ENCODE measurements at places on chromosomes 7 and 10.

GRCh38 chr7:124915242-124915641, 14.4 kb downstream of the POT1 start:
- no peak for DNase-seq

DNA sequence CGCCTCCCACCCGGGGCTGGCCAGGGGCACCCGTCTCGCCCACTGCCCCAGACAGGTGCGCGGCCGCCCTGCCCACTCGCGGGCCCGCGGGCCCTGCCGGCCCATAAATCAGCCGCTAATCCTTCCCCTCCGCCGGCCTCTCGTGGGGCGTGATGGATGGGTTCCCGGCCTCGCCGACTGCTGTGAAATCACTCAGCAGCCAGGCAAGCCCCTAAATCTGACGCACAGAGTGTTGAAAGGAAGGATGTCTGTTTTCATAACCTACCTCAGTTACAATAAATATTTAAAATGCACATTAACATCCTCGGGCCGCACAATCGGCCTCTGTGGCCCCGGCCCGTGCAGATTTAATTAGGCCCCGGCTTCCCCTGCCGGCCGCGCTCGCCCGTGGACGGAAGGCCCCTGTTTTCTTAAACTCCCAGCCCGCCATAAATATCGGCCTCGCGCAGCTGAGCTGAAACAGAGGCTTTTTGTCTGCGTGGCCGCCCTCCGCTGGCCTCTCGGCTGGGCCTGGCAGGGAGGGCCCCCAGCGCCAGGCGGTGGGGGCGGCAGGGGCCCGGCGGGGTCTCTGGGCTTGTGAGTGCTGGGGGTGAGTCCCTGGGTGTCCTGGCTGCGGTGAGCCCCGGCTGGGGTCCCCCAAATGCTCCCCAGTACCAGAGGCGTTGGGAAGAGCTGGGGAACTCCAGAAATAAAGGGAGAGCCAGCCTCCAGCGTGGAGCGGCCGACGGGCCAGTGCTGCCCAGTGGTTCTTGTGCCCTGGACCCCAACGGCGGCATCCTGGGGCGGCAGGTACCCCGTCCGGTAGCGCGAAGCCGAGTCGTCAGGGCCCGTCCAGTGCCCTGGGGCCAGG, 90.7 kb downstream of the UNCX start:
- DNase-seq: no peak

DNA sequence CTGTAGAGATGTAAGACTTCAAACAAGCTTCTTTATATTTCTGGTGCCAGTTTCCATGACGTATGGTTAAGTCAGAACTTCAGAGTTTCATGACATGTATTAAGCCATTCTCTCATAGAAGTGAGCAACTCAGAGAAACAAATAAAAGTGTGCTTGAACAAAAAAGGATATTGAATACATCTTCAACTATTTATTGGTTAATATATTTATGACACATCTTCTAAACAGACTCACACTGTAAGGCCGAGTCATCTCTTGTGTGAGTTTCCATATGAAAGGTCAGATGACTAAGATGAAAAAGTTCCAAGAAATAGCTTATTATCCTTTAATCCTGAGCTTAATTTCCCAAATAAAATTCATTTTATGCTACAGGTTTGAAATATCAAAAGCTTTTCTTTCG, 105.5 kb upstream of the CSTF2T start:
- no peak for DNase-seq

GRCh38 chr10:3494131-3494837, 290.7 kb downstream of the KLF6 start:
- DNase-seq: no peak

DNA sequence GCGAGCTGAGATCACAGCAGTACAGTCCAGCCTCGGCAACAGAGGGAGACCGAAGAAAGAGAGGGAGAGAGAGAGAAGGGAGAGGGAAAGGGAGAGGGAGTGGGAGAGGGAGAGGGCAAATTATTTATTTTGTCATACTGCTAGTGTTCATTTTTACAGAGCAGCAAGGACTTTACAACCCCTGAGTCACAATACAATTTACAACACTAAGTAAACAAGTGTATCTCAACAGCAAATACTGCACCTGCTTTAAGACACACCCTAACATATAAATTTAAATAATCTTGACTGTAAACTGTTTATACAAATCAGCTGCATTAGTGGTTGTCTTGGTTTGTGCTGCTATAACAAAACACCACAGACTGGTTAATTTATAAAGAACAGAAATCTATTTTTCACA, 27.2 kb downstream of the HTR5A start:
- DNase-seq: no peak

DNA sequence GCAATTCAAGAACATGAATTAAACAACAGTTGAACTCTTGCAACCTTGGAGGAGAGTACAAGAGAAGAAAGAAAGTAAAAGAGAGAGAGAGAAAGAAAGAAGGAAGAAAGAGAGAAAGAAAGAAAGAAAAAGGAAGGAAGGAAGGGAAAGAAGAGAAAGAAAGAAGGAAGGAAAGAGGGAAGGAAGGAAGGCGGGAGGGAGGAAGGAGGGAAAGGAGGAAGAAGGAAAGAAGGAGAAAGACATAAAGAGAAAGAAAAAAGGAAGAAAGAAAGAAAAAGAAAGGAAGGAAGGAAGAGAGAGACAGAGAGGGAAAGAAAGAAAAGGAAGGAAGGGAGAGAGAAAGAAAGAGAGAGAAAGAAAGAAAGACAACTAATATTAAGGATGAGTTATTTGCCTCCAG, 1106.7 kb downstream of the TYW1 start:
- DNase-seq: no peak

- DNase-seq: no peak
These were observed 121.9 kb downstream of the USP6NL start for GRCh38 chr10:11489591-11489990.

- no peak for DNase-seq
These were observed 73.2 kb upstream of the KLF6 start for GRCh38 chr10:3858051-3858845.

DNA sequence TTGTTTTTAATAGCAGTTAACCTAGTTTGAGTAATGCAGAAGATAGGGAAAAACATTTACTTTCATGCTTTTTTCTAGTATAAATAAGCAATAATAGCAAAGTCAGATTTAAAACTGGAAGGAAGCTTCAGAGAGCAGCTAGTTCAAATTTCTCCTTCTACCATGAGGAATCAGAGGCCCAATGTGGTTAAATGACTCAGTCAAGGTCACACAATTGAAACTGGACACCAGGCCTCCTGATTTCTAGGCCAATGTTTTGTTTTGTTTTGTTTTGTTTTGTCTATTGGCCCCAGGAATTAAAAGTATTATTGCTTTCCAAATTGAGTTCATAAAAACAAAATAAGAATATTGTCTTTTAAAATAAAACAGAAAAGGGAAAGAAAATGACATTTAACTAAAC, 122.3 kb downstream of the TRIL start:
- DNase-seq: no peak

GRCh38 chr10:78457804-78458482, 424.3 kb downstream of the RPS24 start:
- DNase-seq: no peak

DNA sequence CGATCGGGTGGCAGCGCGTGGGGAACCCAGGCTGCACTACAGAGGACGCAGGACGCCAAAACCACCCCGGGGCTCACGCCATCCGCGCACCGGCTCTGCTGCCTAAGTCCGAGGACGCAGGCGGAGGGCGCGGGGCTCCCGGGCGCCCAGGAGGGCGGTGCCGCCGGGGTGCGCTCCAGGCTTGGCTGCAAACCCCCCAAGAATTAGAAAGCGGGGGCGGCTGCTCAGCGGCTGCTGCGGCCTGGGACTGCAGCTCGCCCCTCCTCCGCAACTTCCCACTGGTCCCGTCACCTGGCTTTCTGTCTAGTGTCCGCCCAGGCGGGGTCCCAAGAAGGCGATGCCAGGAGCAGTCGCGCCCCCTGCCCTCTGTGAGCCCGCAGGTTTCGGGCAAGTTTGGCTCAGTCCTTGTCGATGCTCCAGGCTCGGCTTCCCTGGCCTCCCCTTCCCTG, 1.7 kb upstream of the POU6F2 start:
- no peak for DNase-seq

DNA sequence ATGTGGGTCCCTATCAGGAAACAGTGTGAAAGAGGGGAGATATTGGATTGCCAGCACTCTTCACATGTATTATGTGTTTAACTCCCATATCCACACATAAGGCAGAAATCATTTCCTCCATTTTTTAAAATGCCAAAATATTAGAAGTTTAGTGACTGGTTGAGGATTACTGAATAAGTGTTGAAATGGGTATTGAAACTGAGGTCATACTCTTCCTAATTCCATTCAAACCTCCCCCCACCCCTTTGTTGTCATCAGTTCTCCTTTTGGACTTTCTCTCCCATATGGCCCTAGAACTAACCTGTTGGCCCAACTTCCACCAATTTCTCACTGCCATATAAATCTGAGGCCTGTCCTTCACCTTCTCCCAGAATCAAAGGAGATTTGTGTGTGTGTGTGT, 81.6 kb downstream of the EVX1 start:
- DNase-seq: no peak

GRCh38 chr7:41096917-41097316, 606.0 kb downstream of the INHBA start:
- DNase-seq: no peak

DNA sequence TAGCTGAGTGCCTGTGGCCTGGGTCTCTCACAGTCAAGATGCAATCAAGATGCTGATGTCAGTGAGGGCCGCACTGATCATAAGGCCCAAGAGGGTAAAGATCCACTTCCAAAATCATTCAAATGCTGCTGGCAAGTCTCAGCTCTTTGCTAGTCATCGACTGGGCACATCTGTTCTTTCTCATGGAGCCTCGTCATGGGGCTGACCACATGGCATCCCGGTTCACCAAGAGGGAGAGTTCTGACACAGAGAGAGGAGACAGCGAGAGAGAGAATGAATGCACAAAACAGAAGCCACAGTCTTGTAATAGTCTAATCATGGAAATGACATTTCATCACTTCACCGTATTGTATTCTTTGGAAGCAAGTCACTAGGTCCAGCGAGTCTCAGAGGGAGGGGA, 1067.5 kb upstream of the C7orf33 start:
- no peak for DNase-seq

- no peak for DNase-seq
These were observed 25.3 kb downstream of the IKZF1 start for GRCh38 chr7:50329775-50330174.

DNA sequence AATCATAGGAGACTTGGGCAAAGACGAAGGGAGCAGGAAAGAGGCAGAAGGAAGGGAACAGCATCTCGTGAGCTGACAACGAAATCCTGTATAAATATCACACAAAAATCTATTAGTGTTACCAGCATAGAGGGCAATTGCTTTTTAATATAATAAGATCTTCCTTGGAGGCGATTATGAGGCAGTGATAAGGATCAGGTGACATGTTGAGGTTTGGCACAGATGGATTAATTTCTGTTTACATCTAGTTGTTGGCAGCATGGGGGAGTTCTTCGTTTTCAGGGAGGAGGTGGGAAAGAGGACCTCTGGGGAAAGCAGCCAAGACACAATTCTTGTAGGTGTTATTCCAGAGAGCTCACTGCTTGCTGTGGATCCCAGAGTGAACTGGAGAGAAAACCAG, 163.8 kb downstream of the PLXNA4 start:
- DNase-seq: no peak

GRCh38 chr10:113578773-113579172, 25.9 kb downstream of the HABP2 start:
- no peak for DNase-seq

DNA sequence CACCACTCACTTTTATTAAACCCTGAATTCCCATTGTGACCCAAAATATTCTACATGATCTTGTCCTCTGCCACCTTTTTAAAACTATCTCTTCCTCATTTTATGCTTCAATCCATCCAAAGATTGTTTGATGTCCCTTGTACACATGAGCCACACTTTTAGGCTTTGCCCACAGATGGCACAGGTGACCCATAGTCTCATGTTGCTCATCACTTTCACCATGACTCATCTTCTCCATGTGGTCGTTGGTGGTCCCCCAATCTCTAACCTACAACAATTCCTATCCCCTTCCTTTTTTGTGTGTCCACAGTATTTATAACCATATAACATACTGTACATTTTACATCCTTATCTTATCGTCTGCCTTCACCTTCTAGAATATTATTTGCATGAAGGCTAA, 271.5 kb upstream of the ZWINT start:
- no peak for DNase-seq

DNA sequence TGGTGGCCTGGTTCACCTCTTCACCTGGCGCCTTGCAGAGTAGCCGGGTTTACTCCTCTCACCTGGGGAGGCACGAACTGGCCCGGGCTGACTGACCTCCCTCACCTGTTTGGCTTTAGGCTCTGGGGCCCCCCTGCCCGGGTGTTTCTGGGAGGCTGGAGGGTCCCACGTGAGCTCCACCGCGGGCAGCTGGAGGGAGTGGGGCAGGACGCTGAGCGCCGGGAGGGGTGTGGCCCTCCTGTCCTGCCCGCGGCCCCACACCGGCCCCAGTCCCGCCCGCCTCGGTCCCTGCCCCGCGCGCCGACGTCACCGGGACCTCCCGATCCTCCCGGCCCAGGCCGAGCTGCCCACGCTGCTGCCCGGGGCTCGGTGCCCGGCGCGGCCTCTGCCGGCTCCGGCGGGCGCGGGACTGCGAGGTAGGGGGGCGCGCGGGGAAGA, at the start of gene AMZ1:
Gene AMZ1 (plus strand): TSS at position 322 of the 438 bp plus-strand sequence. CDS start 12,250 bp downstream, outside the sequence.
- no peak for DNase-seq
